ENCODE measurements at places on chromosomes 12 and 14.

GRCh38 chr12:107655281-107656065, 30.1 kb upstream of the PWP1 start:
- peak; percentile 85 for DNase-seq

DNA sequence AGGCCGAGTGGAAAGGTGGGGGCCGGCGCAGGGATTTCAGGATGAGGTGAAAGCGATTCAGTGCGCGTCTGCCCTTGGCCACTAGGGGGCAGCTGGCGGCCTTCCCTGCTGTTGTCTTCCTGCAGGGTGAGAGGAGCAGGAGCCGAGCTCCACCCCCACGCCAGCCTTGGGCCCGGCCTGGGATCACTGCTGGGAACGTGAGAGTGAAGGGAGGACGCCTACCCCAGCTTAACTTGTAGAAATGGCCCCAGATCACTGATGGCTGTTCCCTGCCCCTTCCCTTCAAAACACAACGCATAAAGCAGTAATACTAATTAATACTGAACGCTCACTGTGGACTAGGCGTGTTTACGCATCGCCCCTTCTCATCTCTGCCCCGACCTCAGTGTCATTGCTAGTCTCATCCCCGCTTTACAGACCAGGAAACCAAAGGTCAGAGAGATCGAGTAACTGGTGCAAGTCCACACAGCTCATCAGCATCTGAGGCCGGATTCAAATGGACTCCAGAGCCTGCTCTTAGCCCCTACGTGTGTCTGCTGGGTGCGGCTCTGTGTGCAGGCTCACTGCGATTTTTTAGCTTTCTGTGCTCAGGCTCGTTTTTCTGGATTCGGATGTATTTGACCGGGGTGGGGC, 24.3 kb downstream of the MVK start:
- DNase-seq = peak; percentile 83

GRCh38 chr12:89267404-89267803, 84.9 kb downstream of the DUSP6 start:
- DNase-seq = no peak

- no peak for DNase-seq
Measured at GRCh38 chr12:124956571-124956970, 32.4 kb downstream of the DHX37 start.

GRCh38 chr12:26172539-26172938, 22.8 kb upstream of the SSPN start:
- DNase-seq = no peak

GRCh38 chr14:34425095-34425851, 36.8 kb downstream of the SPTSSA start:
- DNase-seq = no peak

- no peak for DNase-seq
Measured at GRCh38 chr14:98138666-98139065, 1133.3 kb downstream of the BCL11B start.

DNA sequence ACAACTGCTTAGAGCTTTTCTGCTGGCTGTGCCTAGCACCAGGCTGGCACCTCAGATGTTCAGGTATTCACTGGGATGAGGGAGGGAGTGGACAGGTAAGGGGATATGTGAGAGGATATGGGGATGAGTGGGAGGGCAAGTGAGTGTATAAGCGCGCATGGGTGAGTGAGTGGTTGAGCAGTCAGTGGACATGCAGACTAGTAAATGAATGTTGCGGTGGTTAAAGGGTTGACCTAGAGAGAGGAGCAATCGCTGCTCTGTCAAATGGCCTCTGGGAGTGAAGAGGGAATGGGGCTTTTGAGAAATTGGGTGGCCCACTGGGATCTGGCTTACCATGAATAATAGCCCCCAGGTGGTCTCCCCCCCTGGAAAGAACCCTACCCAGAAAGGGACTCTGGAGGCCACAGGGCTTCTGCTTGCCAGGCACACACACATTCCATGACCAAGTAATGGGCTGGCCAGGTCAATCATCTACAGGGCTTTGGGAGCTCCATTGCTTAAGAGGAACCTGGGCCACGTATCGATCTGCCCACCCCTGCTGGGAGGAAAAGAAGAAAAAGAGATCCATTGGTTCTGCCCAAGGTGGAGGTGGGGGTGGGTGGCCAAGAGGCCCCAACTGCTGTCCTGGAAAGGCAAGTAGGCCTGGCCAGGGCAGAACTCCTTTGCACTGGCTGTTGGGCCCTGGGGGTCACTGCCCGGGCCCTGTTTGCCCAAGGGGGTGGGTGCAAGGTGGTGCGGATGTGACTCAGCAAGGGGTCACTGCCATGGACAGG, 30.8 kb upstream of the ZFP36L1 start:
- DNase-seq = no peak

GRCh38 chr12:31589598-31589903, 1.4 kb downstream of the DENND5B start:
- no peak for DNase-seq

DNA sequence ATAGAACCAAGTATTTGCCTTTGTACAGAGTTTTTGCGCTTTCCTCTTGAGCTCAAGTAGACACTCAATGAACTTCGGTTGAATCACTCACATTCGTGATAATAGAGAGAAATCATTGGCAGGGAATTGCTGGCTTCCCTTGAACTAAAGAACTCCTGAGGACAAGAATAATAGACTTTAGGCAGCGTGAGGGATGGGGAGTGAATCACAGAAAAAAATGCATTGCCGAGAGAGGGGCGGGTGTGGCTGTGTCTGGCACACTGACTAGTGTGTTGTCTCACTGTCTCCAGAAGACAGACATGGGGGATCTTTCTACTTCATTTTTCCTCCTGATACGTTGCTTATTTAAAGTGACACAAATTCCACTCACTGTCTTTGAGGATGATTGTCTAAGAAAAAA, 805.2 kb downstream of the BCL11B start:
- no peak for DNase-seq

DNA sequence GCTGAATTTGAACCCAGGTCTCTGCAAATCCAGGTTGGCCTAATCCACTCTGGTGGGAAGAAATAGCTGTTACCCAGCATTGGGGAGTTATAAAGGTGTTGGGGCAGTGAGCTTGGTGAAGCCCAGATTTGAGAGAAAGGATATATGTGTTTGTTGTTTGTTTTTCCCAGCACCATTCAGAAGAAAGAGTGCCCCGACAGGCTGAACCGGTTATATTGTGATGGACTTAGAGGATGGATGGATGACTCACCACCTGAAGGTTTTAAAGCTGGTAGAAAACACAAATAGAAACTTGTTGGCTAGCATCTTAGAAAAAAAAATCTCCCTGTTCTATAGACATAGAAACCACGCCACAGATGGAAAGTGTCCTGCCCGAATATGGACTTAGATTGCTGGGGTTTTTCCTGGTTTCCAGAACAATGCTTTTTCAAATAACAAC, 404.6 kb downstream of the MED13L start:
- DNase-seq = no peak

DNA sequence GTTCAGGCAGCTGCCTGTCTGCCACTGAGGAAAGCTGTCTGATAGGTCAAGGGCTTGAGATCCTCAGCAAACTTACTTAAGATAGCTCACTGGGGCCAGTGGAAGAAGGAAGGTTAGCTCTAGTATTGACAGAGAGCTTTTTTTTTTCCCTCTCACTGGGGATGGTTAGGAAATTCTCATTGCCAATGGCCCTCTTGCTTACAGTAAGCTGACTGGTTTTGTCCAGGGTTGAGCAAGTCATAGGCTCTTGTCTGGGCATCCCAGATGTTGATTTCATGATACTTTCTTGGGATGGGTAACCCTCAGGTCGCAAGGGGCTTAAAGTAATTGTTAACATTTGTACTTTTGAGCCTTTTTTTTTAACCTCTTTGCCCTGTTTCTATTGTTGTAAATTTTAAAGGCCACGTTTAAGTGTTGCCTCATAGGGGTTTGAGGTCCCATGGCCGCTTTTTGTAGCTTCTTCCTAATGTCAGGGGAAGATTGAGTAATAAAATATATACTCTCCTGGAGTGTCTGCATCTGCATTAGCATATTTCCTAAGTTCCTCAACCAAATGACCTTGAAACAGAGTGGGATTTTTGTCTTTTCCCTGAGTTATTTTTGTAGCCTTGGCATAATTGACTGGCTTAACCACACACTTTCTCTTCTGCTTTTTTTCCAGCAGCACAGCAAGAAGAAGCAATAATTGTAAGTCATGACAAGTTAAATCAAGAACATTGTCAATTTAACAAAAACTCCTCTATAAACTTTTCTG, 716.0 kb downstream of the LRFN5 start:
- no peak for DNase-seq

GRCh38 chr12:114431902-114432301, 26.0 kb upstream of the TBX5 start:
- no peak for DNase-seq

- no peak for DNase-seq
Measured at GRCh38 chr14:94304243-94304642, 11.2 kb upstream of the SERPINA10 start.

DNA sequence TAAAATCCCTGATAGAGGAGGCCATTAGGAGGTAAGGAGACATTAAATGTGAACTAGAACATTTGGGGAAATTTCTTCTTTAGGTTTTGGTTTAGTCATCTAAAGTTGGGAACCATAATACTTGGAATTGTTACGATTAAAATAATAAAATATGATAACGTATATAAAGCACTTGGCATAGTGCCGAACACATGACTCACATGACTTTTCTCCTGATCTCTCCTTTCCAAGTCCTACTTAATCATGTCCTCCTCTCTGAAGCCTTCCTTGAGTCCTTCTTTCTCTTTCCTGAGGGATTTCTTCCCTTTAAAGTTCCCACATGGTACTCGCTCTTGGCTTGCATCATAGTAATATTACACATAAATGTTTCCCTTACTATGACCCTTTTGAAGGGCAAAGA, 20.0 kb downstream of the BEST3 start:
- no peak for DNase-seq

DNA sequence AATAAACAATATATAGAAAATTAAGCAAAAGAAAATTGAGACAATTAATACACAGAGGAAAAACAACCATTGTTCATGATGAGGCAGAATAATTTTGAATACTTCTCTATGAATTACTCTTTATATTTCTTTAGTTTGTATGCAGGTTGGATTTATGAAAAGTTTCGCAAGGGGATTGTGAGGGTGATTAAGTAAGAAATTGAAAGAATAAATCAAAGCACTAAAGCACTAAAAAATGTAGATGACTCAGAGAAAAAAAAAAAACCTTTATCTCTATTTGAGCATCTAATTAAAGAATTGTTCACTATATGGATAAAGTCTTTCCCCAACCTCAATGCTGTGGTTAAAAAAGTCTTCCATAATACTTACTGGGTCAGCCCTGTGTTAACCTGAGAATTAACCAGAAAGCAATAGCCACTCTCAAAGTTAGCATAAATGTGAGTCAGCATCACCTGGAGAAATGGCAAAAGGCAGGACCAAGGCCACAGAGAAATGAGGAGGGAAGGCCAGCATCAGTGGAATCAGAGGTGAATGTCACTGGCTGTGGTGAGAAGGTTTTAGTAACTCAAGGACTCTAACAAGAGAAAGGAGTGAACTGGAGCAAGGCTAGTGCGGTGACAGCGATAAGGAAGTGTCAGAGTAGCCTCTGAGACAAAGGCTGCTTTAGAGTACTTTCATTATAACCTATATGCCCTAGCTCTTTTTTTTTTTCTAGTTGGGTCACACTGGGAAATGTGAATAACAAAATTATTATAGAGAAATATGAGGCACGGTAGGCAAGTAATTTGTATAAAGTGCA, 310.4 kb downstream of the KCNC2 start:
- DNase-seq = no peak

DNA sequence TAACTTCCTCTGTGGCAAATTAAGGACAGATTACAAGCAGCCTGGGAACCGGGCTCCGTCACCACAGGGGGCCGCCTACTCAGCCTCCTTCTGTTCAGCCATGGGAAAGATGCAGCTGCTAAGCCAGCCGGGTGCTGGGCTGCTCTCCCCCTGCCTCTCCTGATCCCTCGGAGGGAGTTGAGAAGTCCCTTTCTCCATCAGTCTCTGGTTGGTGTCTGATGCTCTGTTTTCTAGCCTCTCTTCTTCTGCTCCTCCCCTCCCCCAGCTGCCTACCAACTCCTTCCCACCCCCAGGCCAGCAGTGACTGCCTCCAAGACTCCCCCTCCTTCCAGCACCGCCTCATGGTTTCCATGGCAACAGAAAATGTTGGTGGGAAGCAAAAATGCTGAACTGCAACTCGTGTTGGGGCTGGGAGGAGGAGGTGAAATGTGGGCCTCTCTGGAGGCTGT, 486.7 kb downstream of the APAF1 start:
- DNase-seq = peak; percentile 47

GRCh38 chr14:23093526-23093925, 1.4 kb downstream of the ACIN1 start:
- no peak for DNase-seq

DNA sequence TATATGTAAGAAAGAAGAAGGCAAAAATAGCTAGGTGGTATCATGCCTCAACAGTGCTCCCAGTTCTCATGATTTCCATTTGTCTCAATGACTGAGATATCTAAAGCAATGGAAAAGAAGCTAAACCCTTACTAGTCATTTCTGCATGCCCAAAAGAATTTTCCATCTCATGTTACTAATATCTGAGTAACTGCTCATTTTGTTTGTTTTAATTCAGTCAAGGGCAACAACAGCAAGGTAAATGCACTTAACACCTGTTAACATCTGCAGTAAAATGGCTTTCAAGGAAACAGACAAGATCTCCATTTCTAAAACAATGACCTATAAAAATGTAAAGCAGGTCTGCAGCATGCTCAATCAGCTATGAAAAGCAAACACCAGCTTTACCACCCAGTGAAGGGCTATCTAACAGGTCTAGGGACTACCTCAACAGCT, 19.4 kb upstream of the SELPLG start:
- no peak for DNase-seq

DNA sequence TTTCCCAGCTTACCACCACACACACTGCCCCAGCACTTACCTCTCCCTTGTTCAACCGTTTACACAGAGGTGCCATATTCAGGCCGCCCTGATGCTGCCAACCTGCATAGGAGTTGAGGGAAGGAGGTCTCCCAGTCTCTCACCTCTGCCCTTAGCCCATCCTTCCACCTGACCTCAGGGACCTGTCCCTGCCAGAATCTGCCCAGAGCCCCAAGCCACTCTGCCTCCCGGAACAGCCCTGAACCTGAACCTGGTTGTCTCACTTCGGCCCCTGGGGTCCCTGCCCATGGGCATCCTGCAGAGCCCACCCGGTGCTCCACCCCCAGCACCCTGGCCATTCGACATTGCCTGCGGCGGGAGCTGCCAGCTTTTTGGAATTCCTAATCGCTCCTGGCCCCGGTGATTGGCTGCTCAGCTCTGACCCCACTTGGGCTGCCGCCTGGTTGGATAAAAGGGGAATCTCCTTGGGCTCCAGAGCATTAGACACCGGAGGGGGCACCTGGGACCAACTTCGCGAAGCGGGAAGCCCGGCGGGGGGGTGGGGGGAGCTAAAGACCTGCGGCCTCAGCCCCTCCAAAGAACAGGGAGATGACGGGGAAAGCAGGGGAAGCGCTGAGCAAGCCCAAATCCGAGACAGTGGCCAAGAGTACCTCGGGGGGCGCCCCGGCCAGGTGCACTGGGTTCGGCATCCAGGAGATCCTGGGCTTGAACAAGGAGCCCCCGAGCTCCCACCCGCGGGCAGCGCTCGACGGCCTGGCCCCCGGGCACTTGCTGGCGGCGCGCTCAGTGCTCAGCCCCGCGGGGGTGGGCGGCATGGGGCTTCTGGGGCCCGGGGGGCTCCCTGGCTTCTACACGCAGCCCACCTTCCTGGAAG, at the start of gene VSX2:
VSX2 (plus strand) TSS at position 476 of the 874 bp plus-strand sequence; CDS start at position 589, 113 bp downstream.
- DNase-seq = no peak

Measured in myocyte (in vitro differentiated cells).